Activated CD4-positive, alpha-beta T cell treated with anti-CD3 and anti-CD28 coated beads, Interleukin-2, Interleukin-6, amounts not matched to agents 100 ng/mL and 50 ng/mL, durations not matched to agents 16 hours and 8 hours (primary cell): ENCODE measurements at places on chromosomes 13 and 19.

- peak; percentile 2 for DNase-seq
Measured at GRCh38 chr13:22235285-22235949, 564.5 kb downstream of the FGF9 start.

DNA sequence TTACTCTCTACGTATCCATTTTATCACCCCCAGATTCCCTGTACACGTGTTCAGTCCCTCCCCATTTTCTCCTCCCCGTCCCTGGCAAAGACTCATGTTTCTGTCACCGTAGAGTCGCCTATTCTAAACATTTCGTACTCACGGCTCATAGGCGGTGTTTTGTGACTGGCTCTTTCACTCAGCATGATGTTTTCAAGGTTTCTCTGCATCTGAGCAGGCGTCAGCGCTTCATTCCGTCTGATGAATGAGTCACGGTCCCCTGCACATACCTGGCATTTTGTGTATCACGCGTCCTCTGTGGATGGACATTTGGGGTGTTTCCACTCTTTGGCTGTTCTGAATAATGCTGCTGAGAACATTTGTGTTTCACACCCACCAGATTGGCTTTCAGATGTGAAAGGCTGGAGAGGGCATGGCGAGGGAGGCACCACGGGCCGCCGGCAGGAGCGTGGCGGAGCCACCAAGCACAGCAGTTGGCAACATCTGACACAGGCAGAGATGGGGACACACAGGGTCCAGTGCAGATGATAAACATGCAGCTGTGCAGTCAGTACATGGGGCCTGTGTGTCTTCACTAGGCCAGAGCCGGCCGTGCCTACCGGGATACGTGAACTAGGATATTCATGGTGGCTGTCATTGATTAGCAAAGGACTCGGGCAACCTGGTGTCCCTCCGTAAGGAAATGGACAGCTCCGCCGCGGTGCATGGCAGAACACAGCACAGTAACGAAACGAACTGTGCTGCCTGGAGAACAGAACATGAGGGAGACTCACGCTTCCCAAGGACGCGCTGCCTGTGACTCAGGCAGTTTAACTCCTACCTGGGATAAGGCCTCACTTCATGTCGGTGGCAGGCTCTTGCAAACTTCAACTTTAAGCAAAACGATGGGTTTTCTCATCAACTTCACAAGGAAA is 117.2 kb downstream of the ATP11A start:
- no peak for DNase-seq

DNA sequence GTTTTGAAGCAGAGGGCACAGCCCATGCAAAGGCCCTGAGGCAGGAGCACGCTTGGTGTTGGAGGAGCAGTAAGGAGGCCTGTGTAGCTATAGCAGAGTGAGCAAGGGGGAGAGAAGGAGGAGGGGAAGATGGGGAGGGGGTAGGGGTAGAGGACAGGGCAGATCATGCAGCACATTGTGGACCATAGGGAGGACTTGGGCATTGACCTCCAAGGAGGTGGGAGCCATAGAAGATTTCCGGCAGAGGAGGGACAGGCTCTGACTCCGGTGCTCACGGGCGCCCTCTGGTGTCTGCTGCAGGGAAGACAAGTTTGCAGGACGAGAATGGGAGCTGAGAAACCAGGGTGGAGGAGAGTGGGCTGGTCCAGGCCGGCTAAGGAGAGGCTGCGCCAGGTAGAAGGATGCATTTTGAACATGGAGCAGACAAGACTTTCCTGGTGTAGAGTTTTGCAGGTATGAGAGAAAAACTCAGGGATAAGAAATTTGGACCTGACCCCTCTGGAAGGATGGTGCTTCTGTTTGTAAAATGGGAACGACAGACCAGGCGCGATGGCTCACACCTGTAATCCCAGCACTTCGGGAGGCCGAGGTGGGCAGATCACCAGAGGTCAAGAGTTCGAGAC is 13.7 kb upstream of the CREB3L3 start:
- peak; percentile 92 for DNase-seq

DNA sequence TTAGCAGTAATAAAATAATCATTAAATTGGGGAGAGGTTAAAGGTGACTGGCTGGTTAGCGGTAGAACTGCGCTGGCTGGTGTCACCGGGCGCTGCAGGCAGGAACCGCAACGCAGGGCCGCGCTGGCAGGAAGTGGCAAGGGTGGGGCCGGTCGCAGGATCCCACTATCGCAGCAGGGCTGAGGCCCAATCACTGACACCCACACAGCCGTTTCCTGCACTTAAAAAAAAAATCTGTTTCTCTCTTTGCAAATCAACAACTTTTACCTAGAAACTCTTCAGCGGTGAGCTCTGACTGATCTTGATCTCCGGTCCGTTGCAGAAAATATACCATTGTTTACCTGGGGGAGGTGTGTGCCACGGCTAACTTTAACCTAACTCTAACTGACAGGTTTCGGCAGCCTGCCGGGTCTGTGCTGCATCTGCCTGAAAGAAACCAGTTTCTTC is 46.9 kb downstream of the KLF2 start:
- DNase-seq, result peak; percentile 94

DNA sequence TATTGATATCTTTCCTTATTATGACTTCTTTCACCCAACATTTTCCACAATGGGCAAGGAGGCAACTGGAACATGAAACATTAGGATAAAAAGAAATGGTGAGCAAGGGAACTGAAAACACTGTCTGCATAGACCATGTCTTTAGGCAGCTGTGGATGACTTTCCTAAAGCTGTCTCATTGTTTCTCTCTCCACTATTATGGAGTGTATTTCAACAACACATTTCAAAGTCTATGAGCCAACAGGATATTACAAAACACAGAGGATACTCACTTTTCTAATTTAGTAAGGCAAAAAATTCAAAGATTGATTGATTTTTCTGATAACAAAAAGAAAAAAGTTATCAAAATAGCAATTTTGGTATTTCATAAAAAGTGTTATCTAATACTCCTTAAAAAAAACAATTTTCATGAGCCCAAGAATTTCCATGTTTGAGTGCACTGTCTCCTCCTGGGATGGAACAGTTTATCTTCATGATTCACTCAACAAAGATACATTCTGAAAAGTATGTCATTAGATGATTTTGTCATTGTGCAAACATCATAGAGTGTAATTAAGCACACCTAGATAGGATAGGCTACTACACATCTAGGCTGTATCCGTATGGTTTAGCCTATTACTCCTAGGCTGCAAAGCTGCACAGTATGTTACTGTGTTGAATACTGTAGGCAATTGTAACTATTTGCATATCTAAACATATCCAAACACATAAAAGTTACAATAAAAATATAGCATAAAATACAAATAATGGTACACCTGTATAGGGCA is 1568.4 kb downstream of the SLITRK5 start:
- DNase-seq, result no peak

DNA sequence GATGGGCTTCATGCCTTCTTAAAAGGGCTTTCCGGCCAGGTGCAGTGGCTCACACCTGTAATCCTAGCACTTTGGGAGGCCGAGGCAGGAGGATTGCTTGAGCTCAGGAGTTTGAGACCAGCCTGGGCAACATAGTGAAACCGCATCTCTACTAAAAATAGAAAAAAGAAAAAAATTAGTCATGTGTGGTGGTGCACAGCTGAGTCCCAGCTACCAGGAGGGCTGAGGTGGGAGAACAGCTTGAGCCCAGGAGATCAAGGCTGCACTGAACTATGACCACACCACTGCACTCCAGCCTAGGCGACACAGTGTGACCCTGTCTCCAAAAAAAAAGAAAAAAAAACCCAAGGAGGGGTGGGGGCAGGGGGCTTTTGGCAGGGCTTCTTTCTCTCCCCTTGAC is 7.2 kb downstream of the CARS2 start:
- no peak for DNase-seq

GRCh38 chr13:51271528-51272085 is 49.4 kb downstream of the FAM124A start:
- DNase-seq, result no peak

DNA sequence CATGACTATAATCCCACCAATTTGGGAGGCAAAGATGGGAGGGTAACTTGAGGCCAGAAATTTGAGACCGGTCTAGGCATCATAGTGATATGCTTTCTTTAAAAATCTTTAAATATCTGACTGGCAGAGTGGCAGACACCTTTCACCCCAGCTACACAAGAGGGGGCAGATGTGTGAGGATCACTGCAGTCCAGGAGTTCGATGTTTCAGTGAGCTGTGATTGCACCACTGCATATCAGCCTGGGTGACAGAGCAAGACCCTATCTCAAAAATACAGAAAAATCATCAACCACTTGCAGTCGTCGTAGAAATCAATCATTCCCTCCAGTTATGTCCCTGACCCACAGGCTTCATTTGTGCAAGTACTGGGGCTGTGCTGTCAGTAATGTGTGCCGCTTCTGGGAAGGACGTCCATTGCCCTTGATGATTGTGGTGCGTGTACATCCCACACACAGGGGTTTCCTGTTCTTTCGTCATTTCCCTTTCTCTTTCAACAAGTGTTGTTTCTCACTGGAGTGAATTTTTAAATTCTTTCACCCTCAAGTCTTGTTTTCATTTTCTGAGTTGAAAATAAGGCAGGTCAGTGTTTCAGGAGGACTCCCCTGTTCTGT is 1.4 kb downstream of the LGALS14 start:
- DNase-seq, result peak; percentile 36

DNA sequence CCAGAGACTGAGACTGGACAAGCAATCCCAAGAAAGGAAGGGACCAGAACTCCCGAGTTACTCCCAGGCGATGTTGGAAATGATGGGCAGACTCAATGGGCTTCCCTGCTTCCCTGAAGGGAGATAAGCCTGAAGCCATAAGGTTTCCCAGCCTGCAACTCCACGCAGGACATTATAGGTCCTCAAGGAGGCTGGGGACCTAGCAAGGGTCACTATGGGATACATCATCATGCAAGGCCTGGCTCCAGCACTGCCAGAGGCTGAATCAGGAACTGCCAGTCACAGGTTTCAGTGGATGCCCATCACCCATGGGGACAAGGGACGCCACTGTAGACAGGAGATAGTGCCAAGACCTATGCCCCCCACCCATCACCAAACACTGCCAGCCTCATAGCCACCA is 338.7 kb downstream of the IRS2 start:
- no peak for DNase-seq

GRCh38 chr19:34788074-34788473 is 15.1 kb upstream of the ZNF599 start:
- no peak for DNase-seq

- no peak for DNase-seq
Measured at GRCh38 chr19:18364826-18365528, 21.0 kb upstream of the GDF15 start.

GRCh38 chr19:49058562-49058961 is 1.0 kb upstream of the CGB7 start:
- DNase-seq, result peak; percentile 38

GRCh38 chr19:5864725-5865486 is 5.4 kb downstream of the FUT5 start:
- no peak for DNase-seq

- DNase-seq, result no peak
Measured at GRCh38 chr13:45584816-45585215, 30.7 kb downstream of the ERICH6B start.

DNA sequence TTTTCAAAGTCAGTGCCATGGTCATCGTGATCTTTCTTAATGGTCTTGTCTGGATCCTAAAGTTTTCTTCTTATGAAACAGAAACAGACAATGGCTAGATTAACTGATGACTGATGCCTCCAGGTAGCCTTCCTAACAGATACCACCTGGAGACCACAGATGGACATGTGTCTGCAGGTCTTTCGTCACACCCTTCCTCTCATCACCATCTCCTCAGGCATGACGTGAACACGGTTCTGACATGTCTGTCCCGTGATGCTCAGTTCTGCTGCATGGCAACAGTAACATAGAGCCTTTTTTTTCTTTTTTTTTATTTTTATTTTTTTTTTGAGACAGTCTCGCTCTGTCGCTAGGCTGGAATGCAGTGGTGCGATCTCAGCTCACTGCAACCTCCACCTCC is 13.1 kb upstream of the LAMP1 start:
- no peak for DNase-seq

DNA sequence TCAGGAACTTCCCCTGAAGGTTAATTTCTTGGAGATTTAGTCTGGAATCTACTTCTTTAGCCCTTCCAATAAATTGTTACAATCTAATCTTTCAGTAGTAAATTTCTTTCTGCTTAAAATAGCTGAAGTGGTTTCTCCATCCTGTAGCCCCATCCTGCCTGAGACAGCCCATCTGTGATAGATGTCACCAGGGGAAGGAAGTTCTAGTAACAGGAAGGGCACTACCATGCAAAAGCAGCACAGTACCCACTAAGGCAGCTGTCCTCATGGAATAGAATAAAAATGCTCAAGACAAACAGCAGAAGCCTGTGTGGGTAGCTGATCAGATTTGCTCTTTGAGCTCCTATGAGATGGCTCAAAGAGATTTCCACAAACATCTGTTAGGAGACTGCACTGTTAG is 1036.5 kb downstream of the SLITRK5 start:
- no peak for DNase-seq

GRCh38 chr19:12840091-12841079 is 2.1 kb downstream of the MAST1 start:
- DNase-seq, result peak; percentile 75

DNA sequence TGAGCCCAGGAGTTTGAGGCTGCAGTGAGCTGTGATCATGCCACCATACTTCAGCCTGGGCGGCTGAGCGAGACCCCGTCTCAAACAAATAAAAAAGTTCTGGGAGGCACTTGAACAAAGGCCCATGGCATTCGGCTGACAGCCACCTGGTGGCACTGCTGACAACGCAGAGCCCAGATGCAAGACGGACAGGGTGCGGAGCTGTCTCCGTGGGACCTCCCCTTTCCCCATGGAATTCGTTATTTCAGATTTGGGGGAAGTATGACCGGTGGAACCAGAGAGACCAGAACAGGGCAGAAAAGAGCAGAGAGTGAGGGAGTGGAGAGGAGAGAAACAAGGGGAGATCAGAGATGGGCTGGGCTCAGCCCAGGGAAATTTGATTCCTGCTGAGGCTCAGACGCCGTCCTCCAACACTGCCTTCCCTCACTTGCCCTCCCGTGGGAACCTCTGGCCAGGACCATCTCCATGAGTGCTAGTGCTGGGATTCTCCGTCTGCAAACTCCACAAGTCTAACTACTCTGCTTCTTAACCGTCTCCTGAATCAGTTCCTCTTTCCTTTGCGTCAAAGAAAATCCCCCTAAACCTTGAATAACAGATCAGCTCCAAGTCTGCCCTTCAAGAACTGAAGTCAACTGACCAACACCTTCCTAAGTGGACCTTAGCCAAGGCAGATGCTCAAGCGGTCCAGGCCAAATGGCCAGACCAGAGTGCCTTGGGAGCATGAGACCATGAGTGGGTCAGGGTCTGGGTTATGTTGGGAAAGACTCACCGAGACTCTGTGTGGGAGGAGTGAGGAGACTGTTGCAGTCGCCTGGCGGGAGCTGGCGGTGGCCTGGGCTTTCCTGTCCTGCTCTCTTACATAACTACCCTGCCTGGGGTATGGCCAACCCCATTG is 11.9 kb upstream of the ATF5 start:
- DNase-seq, result no peak

- no peak for DNase-seq
Measured at GRCh38 chr13:88339271-88339741, 668.1 kb downstream of the SLITRK5 start.

GRCh38 chr13:53092931-53093330 is 64.3 kb downstream of the OLFM4 start:
- no peak for DNase-seq
